Naive B cell (primary cell): ENCODE measurements at places on chromosomes 2 and 18. TPM values are rescaled to one million over a fixed set of nuclear protein-coding genes. Genes with fewer than 3 reads are reported as not detected.

- no peak for DNase-seq
- peaks cover 27% of the 10 kb centered on the region for H3K4me1 ChIP-seq
- H3K27me3 ChIP-seq, result no peaks in the 10 kb centered on the region
- no peaks in the 10 kb centered on the region for H3K36me3 ChIP-seq
- peak overlapping the region; percentile 37 for H3K27ac ChIP-seq
Measured at GRCh38 chr2:62119311-62119974, 76.5 kb upstream of the B3GNT2 start.

The HAAO gene
- 5.2 TPM for polyA plus RNA-seq

DNA sequence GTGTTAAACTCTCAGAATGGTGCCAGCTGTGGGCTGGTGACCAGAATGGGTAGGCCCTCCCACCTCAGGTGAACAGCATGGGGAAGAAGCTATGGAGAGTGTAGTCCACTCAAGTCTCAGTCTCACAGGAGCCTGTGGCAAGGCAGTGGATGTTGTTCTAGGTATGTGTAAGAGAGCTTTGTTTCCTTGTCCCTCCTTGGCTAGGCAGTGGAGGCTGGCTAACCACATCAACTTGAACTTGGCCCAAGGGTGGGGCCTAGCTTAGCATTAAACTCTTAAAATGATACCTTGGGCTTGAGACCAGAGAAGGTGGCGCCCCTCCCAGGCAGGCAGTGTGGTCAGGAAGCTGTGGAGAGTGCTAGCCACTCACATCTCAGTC, 53.2 kb upstream of the SLC4A10 start:
- H3K27ac ChIP-seq, result no peak overlapping the region
- DNase-seq, result no peak
- no peaks in the 10 kb centered on the region for H3K36me3 ChIP-seq
- no peaks in the 10 kb centered on the region for H3K27me3 ChIP-seq
- H3K4me1 ChIP-seq, result no peaks in the 10 kb centered on the region
- no peak overlapping the region for H3K4me3 ChIP-seq

DNA sequence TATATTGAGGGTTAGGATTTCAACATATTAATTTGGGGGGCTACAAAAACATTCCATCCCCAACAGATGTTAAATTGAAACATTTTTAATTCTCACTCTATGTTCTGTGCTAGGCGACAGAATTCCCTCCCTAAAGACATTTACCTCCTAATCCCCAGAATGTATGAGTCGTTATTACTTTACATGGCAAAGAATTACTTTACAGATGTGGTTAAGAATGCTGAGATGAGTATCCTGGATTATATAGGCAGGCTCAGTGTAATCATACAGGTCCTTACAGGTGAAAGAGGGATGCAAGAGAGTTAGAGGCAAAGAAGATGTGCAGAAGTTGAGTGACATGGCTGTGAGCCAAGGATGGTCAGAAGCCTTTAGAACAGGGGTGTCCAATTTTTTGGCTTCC, 974.1 kb upstream of the ACVR2A start:
- no peak overlapping the region for H3K4me3 ChIP-seq
- H3K4me1 ChIP-seq, result no peaks in the 10 kb centered on the region
- no peaks in the 10 kb centered on the region for H3K27me3 ChIP-seq
- no peak for DNase-seq
- no peaks in the 10 kb centered on the region for H3K36me3 ChIP-seq
- H3K27ac ChIP-seq, result no peak overlapping the region

DNA sequence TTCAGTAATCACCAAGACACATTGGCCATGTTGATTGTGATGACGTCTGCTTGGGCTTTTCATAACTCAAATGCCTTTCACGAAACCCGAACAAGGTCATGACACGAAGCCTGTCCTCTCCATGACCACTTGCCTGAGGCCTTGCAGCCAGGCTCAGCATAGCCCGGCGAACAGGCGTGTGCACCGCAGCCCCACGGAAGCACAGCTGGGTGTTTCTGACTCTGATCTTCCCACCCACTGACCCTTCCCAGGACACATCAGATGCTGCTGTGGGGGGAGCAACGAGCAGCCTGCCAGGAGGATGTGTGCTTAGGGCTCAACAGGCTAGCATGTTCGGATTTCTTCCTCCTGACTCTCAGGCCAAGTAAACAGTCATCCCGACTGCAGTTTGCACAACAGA, 369.4 kb upstream of the SALL3 start:
- no peaks in the 10 kb centered on the region for H3K36me3 ChIP-seq
- no peak overlapping the region for H3K27ac ChIP-seq
- H3K4me3 ChIP-seq, result no peak overlapping the region
- H3K27me3 ChIP-seq, result no peaks in the 10 kb centered on the region
- DNase-seq, result no peak

The DNAJC5G gene
- polyA plus RNA-seq, result not detected

The GALNT13 gene
- polyA plus RNA-seq, result not detected

The WNT6 gene
- not detected for polyA plus RNA-seq

The SEPTIN10 gene
- polyA plus RNA-seq, result 0.69 TPM
